ENCODE measurements at places on chromosomes 13 and 19.

GRCh38 chr19:17963936-17964691 is 2.8 kb upstream of the KCNN1 start:
- DNase-seq: no peak

GRCh38 chr13:24943136-24943535 is 152.8 kb upstream of the PABPC3 start:
- DNase-seq: no peak

DNA sequence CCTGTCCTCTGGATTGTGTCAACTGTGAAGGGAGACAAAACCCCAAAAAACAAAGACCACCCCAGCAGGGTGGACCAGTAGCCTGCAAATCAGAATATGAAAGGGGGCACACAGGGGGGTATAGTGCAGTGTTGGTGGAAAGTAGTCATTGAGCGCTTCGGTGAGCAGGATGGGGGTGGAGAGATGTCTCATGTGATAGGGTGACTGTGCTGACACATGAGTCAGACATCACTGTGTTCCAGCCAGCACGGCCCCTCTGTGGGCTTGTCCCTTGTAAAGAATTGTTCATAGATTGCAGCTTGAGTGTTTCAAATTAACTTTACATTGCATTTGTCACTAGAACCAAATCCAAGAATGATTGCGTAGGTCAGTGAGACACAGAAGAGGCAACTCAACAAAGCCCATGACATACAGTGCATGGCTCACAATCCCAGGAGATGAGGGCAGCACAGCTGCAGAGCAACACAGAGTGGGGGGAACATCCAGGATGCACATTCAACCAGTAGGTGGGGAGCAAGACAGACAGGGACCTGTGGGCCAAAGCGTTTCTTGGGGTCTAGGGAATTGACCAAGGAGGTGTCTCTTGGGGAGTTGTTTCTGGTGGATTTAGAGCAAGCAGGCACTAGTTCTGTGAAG is 7.5 kb downstream of the ZNF440 start:
- no peak for DNase-seq

GRCh38 chr19:3224346-3225168 is at the start of gene CELF5:
CELF5 (plus strand) TSS chr19:3224661; CDS start chr19:3224740, 79 bp downstream.
- peak; percentile 41 for DNase-seq

DNA sequence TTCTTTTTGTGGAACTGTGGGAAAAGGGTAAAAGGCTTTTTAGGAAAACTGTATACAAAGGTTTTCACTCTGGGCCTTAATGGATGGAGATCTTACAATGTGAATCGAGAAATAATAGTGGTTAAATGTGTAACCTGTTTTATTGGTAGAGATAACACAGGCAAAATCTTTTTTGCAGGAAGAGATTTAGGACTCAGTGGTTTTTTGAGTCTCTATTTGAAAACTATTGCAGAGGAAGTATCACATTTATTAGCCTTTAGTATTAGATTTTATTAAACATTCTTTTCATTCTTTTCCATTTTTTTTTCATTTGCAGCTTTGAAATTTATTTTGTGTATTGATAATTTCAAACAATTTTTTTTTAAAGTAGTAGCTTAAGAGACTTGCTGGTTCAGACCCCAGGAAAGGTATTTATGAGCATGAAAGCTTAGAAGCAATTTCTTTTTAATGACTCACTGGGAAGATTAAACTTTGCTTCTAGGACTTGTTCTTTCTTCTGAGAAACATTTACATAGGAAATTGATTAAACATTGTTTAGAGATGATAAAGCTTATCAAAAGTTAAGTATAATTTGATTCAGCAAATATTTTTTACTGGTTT is 10.5 kb downstream of the KLF5 start:
- DNase-seq: no peak

- DNase-seq: no peak
Measured at GRCh38 chr13:105982219-105982930, 553.1 kb downstream of the EFNB2 start.

- DNase-seq: peak; percentile 63
Measured at GRCh38 chr19:1470305-1471009, 8.6 kb downstream of the C19orf25 start.

GRCh38 chr19:36572593-36573019 is 486 bp downstream of the ZNF529 start:
- DNase-seq: no peak

DNA sequence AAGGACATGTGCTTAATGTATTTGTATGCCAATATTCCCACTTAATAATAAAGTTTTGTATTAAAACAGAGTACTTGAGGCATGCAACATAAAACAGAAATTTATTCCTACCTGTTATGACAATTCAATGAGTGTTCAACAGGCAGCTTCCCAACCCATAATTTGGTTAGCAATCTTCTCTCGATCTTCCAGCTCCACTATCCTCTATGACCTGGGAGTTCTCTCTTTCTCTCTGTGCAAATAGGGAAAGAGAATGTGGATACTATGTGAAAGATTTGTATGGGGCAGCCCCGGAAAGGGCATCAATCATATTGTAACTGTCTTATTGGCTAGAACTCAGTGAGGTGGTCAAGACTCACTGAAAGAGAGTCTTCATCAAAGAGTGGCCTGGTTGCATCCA is 644.9 kb upstream of the PCDH20 start:
- DNase-seq: no peak

DNA sequence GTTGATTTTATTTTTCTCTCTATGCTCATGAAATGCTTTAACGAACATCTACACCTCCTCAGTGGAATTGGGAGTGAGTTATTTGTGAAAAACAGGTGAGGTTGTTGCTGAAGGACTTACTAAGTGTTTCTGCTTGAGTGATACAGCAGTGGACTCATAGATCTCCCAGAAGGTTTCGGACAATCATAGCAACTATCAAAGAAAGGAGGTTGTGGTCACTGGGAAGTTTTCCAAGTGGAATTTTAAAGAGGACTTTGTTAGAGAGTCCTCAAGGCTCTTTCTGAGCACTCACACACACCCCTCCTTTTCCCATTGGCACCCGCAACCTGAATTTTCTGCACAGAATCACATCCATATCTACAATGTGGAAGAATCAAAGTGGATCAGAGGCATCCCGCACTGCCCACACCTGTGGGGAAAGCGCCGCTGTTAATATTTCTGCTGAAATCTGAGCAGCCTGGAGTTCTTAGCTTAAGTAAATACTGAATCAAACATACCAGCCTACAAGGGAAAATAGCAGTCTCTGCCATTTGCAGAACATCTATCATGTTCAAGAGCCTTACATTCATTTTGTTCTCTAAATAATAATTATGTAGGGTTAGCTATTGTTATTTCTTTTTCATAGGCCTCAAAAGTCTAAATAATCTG is 719.4 kb downstream of the DIAPH3 start:
- no peak for DNase-seq

- DNase-seq: no peak
Measured at GRCh38 chr19:29271341-29271740, 58.4 kb upstream of the UQCRFS1 start.

DNA sequence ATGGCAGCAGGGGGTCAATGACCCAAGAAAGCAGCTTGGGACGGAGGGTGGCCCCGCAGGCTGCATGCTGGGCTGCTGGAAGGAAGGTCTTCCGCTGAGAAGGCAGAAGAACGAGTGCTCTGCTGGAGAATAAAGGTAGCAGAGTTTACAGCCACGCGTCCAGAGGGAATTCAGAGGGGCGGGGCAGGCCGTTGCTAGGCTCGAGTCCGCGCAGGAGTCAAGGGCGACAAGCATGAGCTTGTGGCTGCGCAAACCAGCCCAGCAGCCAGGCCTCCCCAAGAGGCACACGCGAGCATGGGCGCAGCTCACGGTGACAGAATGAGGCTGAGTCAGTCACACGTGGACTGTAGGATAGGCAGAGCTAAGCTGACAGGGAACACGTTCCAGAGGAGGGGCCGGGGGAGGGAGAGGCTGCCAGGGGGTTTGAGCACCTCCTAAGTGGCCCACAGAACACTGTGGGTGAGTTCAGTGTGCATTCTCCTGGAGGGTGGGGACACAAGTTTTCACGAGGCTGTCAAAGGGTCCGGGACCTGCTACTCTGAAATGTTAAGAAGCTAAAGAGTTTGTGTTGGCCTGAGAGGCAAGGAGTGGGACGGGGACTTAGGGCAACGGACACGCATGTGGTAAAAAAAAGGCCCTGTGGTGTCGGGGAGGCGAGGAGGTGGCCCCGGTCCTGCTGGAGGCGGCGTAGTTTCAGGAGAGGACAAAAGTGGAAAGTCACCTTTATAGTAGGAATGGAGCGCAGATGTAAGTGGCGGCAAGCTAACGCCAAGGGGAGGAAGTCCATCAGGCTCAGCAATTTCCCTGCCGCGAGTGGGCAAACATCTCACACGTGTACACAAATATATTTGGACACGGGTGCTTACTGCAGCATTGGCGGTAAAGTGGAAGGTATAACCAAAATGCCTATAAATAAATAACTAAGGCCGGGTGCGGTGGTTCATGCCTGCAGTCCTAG is 17.7 kb downstream of the RFX2 start:
- DNase-seq: no peak

DNA sequence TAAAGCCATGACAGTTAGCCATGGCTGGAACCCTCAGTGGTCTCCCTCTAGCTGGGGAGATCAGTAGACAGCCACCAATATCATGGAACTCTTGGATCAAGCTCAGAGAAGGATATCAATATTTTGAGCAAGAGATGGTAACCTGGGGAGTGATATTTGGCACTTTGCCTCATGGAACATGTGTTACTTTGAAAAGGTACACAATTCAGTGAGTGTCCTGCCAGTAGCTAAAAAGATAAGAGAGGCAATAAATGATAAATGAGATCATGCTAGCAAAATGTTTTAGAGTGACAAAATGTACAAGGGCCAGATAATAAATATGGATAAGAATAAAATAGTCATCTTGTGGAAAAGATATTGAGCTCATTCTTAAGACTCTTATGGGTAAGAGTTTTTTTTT is 1618.7 kb downstream of the OLFM4 start:
- no peak for DNase-seq

DNA sequence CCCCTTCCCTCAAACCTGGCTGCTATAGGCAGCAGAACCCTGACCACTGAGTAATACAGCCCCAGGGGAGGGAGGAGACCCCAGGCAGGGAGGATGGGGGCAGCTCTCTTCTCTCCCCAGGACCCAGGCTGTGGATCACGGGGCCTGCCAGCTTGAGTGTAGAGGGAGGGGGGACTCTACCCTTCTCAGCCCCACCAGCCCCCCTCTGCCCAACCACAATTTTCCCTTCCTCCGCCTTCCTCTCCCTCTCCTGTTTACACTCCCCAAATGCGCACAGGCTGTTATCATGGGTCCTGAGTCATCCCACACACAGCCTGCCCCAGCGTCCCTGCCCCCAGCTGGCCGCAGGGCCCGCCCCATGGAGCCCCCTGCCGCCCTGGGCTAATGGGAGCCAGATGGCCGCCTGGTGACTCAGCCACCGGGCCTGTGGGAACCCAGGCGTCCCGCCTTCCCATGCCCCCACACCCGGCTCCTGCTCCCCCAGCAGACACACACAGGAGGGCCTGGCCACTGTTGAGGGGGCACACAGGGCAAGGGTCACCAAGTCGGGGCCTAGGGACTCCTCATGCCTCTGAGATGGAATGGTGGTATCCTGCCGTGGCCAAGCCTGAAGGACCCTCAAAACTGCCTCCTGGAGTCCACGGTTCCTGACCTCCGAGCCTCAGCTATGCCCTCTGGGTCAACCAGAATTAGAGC is 13.6 kb downstream of the CCDC97 start:
- DNase-seq: no peak

DNA sequence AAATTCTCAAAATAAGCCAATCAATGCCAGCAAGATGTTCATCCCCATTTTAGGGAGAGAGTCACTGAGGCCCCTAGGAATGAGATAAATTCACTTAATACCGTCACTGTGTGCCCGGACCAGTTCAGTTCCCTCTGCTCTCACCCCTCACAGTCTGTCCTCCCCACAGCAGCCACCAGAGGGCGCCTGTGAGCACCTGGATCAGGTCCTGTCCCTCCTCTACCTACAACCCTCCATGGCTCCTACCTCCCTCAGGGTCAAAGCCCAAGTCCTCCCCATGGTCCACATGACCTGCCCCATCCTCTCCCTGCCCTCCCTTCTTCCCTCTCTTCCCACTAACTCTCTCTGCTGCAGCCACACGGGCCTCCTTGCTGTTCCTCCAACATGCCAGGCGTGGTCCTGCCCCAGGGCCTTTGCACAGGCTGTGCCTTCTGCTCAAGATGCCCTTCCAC is 42.0 kb upstream of the NFIC start:
- peak; percentile 39 for DNase-seq

- DNase-seq: no peak
Measured at GRCh38 chr19:45881909-45882528, 3.9 kb downstream of the IRF2BP1 start.

DNA sequence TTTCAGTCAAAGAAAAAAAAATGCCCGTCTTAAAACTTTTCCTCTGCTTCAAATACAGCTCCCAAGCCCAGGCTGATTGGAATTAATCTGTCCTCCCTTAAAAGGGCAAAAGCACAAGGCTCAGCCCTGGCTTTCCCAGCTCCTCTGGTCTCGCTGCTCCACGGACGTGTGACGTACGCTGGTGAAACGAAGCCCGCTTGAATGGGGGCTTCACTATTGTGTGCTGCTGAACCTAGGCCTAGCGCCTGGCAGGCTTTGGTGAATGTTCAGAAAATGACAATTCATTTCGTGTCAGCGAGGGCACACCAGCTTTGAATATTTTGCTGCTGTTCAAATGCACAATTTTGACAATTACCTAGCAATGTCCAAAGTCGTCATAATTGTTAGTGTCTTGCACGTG is 615 bp upstream of the ZNF135 start:
- DNase-seq: no peak

GRCh38 chr13:113742000-113742441 is 17.0 kb upstream of the TMEM255B start:
- no peak for DNase-seq

DNA sequence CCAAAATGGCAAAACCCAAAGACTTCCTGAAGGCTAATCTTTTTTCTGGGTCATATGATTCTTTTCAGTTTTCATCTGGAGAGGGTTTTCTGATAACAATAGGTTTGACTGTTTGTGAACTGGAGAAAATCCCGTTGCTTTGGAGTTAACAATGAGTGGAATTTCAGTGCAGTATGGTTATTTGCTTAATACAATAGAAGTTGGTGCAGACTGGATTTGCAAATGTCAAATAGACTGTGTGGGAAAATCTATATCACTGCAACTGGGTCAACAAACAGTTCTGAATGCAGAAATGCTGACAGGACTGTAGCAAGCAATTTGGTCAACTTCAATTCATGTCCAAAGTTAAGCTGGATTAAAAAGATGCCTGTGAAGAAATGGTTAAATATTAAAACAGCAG is 267.5 kb upstream of the ARGLU1 start:
- no peak for DNase-seq

DNA sequence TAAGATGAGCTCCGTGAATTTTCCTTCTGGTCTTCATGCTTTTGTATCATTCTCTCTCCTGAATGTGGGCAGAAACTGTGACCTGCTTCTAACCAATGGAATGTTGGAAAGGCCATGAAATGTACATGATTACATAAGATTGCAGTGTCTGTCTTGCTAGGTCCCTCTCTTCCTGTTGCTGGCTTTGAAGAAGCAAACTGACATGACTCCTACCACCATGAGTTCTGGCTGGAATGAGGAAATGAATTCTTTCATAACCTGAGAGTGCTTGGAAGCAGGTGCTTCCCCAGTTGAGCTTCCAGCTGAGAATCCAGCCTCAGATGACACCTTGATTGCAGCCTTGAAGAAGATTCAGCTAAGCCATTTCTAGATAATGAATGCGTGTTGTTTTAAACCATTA is 275.0 kb upstream of the MIR17HG start:
- no peak for DNase-seq

Data from activated T-helper 1 cell treated with Interleukin-2 at 50 U/mL for 16 hours (primary cell).